Kidney epithelial cell (primary cell): ENCODE measurements at places on chromosomes 1 and 21. TPM values are rescaled to one million over a fixed set of nuclear protein-coding genes. Genes with fewer than 3 reads are reported as not detected.

DNA sequence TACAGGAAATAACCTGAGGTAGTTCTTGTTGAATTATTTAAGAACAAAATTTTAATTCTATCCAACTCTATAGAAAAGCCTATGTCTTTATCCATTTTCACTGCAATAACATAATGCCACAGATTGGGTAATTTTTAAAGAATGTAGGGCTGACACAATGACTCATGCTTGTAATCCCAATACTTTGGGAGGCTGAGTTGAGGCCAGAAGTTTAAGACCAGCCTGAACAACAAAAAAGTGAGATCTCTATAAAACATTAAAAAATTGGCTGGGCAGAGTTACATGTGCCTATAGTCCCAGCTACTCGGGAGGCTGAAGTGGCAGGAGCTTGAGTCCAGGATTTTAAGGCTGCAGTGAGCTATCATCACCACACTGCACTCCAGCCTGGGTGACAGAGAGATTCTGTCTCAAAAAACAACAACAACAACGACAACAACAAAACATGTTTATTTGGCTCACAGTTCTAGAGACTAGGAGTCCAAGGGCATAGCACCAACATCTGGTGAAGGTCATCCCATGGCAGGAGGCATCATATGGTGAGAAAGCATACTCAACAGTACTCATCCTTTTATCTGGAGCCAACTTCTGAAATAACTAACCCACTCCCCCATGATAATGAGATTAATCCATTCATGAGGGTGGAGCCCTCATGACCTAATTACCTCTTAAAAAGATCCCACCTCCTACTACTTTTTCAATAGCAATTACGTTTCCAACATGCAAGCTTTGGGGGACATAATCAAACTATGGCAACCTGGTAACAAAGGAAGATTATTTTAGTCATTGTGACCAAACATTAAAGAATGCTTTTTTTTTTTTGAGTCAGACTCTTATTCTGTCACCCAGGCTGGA is 59.6 kb downstream of the ABL2 start:
- DNase-seq = no peak

DNA sequence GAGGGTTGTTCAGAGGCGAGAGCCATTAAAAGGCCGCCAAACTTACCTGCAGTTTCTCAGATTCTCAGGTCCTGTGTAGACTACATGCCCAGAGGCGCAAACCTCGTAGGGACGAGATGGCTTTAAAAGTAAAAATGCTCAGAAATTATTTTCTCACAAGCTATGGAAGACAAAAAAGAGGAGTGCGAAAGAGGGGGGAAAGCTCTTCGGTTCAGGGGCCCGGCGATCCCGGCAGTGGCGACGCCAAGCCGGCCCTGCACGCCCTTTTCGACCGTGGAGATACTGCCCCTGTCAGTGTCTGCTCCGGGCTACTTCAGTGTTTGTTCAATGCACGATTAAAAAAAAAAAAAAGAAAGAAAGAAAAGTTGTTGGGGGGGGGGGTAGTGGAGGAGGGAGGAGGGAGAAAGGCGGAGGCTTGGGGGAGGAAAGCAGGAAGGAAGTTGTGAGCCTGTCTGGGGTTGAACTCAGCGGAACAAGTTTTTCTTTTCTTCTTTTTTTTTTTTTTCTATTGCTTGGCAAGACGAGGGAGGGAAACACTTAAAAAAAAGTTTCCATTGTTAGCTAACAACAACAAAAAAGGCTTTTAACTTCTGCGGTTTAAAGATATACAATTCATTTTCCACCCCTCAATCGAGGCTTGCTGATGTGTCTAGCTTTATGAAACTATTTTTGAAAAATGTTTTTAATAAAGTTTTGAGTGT is at the start of gene ITPKB:
TSS of gene ITPKB (minus strand) at position 288 of the 701 bp plus-strand sequence. CDS start 1,824 bp downstream, outside the sequence.
- DNase-seq = peak; percentile 28

DNA sequence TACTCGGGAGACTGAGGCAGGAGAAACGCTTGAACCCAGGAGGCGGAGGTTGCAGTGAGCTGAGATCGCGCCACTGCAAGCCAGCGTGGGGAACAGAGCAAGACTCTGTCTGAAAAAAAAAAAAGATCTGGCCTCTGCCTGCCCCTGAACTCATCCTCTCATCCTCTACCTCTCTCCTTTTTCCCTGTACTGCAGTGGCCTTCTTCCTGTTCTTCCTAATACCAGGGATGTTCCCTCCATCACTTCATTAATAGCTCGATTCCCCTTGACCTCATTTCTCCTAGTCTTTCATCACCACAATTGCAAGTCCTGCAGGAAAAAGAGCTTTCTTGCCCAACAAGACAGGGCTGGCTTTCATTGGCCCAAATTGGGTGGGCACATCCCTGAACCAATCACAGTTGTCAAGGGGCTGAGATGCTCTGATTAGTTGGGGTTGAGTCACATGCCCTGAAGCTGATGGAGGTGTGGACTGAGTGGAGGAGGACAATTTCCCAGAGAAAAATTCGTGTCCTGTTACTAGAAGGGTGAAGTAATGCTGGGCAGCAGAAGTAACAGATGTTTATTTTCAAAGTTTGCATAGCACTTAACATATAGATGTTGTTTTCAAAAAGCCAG is 86.8 kb upstream of the PUM1 start:
- DNase-seq = no peak

- no peak for DNase-seq
Observed at GRCh38 chr1:113765306-113766230, 6.3 kb upstream of the PHTF1 start.

DNA sequence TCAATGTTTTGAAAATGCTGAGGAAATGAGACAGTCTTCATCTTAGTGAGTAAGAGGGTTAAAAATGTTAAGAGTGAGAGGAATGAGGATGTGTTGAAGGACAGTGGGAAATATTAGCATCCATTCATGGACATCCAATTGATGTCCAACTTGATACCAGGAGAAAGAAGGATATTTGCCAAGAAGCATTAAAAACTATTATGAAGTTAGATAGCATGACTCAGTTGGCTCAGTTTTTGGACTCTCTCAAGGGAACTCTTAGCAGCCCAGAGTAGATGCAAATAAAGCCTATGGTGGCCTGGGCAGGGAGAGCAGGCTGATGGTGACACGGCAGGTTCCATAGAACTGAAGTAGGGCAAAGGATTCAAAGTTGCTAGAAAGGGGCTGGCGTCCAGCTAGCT is 171.0 kb downstream of the ZZZ3 start:
- no peak for DNase-seq

- DNase-seq = no peak
Observed at GRCh38 chr1:10106756-10107475, 74.2 kb downstream of the UBE4B start.

DNA sequence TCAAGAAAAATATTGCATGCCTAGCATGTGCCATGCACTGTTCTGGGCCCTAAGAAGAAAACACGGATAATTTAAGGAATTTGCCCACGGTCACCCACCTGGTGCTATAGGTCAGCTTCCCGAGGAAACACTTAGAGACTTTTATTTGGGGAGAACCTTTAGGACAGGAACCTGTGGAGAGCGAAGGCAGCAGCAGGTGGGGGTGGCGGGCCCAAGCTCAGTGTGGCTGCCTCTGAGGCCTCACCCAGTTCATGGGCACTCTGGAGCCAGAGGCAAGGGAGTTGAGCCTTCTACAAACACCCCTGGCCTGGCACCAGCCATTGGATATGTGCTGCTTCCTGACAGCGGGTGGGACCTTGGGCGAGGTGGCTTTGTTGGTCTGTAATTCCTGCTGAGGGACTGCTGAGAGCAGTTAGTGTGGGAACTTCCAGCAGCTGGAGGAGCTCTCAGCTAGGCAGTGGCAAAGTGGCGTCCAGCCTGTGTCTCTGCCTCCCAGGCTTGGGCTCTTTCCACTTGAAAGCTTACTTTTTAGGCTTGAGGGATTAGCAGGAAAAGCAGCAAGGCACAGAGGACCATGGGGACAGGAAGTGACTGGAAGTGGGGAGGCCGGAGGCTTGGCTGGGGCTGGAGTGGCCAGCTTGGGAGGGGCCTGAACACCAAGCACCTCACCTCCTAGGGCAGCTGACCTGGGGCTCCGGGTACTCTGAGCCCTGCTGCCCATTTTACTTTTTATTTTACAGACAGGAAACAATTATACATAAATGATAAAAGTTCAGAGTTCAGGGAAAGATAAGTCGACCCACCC is 19.1 kb downstream of the MRPL37 start:
- DNase-seq = no peak

DNA sequence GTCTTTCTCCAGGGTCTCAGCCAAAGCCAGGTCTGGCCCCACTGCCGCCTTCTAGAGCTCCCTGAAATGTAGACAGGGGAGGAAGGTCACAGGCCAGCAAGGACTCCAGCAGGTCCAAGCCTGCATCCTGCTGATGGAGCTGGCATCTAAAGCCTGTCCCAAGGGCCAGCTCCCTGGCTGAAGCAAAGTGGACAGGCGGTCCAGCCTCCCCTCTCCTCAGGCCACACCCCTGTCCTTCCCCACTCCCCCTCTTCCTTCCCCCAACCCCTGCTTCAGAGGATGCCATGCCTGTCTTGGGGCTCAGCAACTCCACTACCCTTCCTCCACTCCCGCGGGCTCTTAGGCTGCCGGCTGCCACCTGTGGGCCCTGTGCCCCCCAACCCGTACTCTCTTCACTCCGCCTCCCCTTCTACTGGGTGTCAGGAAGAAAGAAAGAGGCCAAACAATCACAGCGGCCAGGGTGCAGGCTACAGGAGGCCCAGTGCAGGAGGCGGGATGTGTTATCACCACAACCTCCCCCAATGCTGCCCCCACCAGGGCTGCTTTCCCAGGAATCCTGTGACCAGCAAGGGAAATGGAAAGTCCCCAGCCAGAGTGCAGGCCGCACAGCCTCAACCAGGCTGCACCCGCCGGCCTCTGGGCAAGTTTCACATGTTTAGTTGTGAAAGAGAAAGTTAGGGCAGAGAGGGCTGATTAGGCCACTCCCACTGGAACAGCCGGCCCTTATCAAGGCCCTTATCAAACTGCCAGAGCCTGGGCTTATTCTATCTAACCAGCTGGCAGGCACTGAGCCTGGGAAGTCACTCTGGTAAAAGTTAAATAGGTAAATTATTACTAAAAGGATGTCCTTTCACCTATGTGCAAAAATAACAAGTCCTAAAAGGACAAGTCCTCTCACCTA is 34.1 kb downstream of the ACOT7 start:
- DNase-seq = peak; percentile 61

- DNase-seq = no peak
Observed at GRCh38 chr1:98388441-98388840, 273.1 kb upstream of the SNX7 start.

Gene AMY2B
- 3.4 and 6.3 TPM in 2 replicates for total RNA-seq

Gene RNF186
- total RNA-seq = not detected in 2 replicates

Gene HTR1D
- total RNA-seq = 1.6 and 2.0 TPM in 2 replicates

Gene CHIA
- not detected in 2 replicates for total RNA-seq
